Testis (tissue), 5 donors: ENCODE measurements at places on chromosomes 1 and 21. TPM values are rescaled to one million over a fixed set of nuclear protein-coding genes. Genes with fewer than 3 reads are reported as not detected.

The TAS1R1 gene
- total RNA-seq = 5.3 TPM

The IFNLR1 gene
- total RNA-seq = 0.63 TPM

DNA sequence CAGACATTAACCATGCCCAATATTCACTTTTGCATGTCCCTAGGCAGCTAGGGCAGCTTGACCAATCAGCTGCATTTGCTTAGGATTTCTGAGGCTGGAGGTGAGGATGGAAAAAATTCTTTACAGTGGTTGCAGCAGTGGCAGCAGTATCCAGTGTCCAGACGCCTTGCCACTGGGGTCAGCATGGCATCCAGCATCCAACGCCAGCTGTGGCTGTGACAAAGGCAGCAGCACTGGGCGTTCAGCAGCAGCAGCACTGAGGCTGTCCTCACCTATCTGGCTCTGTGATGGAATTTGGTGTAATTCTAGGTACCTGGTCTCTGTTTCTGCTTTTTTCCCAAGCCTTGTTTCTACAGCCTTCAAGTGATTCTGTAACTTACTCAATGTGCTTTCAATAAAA is 15.5 kb downstream of the RHBDL2 start:
- H3K36me3 ChIP-seq = no peaks in the 10 kb centered on the region
- H3K27me3 ChIP-seq = no peaks in the 10 kb centered on the region
- no peak overlapping the region for H3K27ac ChIP-seq

DNA sequence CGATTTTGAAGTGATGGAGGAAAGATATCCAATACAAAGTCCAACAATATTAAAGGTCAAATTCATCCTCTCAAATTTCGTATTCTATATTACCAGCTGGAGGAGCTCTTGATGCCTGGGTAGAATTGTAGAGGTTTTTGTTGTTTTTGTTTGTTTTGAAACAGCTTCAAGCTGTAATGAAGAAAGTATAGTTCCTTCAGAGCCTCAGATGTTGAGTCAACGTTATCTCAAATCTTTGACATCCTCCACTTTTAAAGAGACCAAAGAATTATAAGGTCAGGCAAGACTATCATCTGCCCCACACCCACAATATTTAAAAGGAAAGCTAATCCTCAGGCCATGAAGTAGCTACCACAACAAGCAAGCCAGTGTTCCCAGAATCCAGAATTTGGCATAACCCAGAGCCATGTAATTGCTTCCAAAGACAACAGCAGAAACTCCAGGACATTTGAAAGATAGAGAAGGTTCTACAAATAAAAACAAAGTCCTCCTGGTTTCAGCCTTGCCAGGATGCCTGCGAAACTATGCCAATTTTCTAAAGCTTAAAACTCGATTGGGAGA is 24.9 kb downstream of the VAV3 start:
- H3K27ac ChIP-seq = no peak overlapping the region
- H3K27me3 ChIP-seq = no peaks in the 10 kb centered on the region
- DNase-seq = no peak

The ICOSLG gene
- total RNA-seq = 2.4 TPM

- no peak overlapping the region for H3K27ac ChIP-seq
- DNase-seq = no peak
- H3K4me1 ChIP-seq = peaks cover 4% of the 10 kb centered on the region
- H3K4me3 ChIP-seq = no peak overlapping the region
Observed at GRCh38 chr1:168834225-168834872, 105.3 kb upstream of the DPT start.

The OXCT2 gene
- 28.6 TPM for total RNA-seq

DNA sequence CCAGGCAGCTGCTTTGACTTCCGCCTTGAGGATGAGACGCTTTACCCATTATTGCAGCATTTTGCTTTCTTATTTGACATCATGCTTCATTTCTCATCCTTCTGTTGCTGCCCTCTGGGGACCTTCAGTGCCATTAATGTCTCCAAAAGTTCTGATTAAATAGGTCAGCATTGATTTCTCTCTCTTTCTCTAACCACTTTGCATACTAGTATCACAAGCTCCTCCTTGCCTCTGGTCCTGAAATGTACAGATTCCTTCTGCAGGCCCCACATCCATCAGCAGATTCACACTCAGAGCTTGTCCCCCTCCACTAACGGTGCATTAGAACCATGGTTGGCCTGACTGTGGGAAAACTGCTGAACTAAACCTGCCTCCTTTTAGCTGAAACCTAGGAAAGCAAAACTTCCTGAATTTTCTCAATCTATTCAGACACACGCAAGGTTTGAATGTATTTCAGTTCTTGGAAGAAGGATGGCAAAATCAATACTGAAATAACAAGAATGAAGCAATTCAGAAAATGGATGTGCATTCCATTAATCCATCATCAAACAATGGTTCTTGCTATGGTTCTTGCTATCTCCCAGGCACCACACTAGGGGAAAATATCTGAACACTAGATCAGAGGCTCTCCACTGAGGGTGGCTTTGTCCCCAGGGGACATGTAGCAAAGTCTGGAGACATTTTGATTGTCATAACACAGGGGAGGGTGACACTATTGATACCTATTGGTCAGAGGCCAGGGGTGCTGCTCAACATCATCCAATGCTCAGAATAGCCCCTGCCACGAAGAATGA is 154.5 kb downstream of the PCP4 start:
- no peaks in the 10 kb centered on the region for H3K4me1 ChIP-seq
- no peak overlapping the region for H3K27ac ChIP-seq
- no peaks in the 10 kb centered on the region for H3K36me3 ChIP-seq

The PERM1 gene
- 3.2 TPM for total RNA-seq

The LRRC3 gene
- 8.3 TPM for total RNA-seq

The S100A1 gene
- 8.2 TPM for total RNA-seq

DNA sequence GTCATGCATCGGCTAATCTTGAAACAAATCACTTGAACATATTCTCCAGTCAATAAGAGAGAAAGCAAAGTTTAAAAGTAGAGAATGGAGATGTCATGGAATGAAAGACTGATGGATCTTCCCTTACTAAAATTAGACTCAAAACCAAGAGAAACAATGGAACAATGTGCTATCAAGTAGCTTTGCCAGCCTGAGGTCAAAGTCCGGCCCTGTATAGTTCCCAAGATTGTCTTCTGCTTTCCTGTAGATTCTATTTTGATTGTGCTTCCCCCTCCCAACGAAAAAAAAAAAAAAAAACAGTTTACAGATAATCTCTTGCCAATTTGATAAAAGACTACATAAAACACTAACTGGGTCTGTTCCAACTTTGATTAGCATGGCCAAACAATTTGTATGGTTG is 40.8 kb upstream of the KIRREL1 start:
- no peak overlapping the region for H3K27ac ChIP-seq

DNA sequence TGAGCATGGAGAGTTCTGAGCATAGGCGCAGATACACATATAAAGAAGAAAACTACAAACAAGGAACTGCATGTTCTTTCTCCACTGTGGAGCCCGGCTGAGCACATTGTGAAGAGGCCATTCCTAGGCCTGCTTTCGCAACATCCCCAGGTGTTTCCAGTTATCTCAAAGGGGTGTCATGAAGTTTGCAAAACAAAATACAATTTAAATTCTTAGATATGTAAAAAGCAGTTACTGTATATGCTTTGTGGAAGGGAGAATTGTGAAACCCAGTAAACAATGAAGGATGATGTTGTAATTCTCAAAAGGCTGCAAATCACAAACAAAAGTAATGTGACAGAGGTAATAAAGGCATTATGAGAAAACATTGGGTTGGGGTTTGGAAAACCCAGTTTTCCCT is 98.6 kb upstream of the ZNF644 start:
- H3K36me3 ChIP-seq = no peaks in the 10 kb centered on the region
- DNase-seq = no peak
- no peak overlapping the region for H3K4me3 ChIP-seq

The NUP210L gene
- total RNA-seq = 23.0 TPM
